Aorta (tissue), 5 donors: ENCODE measurements at places on chromosomes 4 and X. TPM values are rescaled to one million over a fixed set of nuclear protein-coding genes. Genes with fewer than 3 reads are reported as not detected.

DNA sequence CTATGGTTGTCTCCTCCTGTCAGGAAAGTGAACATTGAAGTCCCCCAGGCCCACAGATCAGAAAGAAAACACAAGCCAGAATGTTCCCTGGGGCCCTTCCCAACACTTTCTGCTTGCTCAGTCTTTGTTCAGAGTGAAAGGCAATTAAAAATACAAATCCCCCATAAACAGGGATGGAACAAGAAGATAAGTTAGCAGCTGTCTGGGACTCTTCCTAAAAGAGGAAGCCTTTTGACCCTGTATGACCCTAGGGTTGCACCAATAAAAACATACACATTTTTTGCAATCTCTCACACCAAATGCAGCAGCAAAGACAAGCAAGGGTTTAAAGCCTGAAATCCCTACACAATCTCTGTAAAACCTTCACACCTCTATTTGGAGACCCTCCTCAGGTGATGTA, 22.6 kb downstream of the IRF2 start:
- no peak overlapping the region for H3K4me3 ChIP-seq
- no peaks in the 10 kb centered on the region for H3K36me3 ChIP-seq
- H3K27me3 ChIP-seq: no peaks in the 10 kb centered on the region
- H3K4me1 ChIP-seq: no peaks in the 10 kb centered on the region
- no peak for DNase-seq

GRCh38 chrX:107226757-107227156, 20.3 kb downstream of the DNAAF6 start:
- H3K4me1 ChIP-seq: no peaks in the 10 kb centered on the region
- no peak overlapping the region for H3K4me3 ChIP-seq
- no peak overlapping the region for H3K27ac ChIP-seq
- no peaks in the 10 kb centered on the region for H3K27me3 ChIP-seq

GRCh38 chr4:142900622-142901021, 54.5 kb upstream of the INPP4B start:
- H3K27me3 ChIP-seq: no peaks in the 10 kb centered on the region
- H3K27ac ChIP-seq: no peak overlapping the region
- DNase-seq: no peak

DNA sequence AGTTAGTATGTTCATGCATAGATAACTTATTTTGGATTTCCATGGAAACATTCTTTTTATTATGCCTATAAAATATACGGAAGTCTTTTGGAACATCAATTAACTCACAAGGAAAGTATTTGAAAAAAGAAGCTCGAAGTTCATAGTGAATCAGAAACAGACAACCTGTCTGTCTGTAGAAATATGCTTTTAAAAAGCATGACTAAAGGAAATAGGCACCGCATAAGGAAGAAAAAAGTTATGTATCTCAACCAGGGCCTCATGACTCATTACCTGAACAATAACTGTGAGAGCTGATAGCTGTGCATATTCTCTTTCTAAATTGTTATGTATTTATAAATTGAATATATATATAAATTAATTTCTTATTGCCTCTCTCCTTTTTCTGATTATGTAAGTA, 324.1 kb downstream of the TLL1 start:
- H3K4me1 ChIP-seq: no peaks in the 10 kb centered on the region
- DNase-seq: no peak
- H3K27ac ChIP-seq: no peak overlapping the region
- H3K4me3 ChIP-seq: no peak overlapping the region
- no peaks in the 10 kb centered on the region for H3K36me3 ChIP-seq

- no peaks in the 10 kb centered on the region for H3K36me3 ChIP-seq
- no peaks in the 10 kb centered on the region for H3K27me3 ChIP-seq
- no peak overlapping the region for H3K27ac ChIP-seq
- H3K4me1 ChIP-seq: no peaks in the 10 kb centered on the region
- no peak overlapping the region for H3K4me3 ChIP-seq
- peak; percentile 73 for DNase-seq
These were observed 1.4 kb upstream of the FAM53A start for GRCh38 chr4:1685235-1686150.

DNA sequence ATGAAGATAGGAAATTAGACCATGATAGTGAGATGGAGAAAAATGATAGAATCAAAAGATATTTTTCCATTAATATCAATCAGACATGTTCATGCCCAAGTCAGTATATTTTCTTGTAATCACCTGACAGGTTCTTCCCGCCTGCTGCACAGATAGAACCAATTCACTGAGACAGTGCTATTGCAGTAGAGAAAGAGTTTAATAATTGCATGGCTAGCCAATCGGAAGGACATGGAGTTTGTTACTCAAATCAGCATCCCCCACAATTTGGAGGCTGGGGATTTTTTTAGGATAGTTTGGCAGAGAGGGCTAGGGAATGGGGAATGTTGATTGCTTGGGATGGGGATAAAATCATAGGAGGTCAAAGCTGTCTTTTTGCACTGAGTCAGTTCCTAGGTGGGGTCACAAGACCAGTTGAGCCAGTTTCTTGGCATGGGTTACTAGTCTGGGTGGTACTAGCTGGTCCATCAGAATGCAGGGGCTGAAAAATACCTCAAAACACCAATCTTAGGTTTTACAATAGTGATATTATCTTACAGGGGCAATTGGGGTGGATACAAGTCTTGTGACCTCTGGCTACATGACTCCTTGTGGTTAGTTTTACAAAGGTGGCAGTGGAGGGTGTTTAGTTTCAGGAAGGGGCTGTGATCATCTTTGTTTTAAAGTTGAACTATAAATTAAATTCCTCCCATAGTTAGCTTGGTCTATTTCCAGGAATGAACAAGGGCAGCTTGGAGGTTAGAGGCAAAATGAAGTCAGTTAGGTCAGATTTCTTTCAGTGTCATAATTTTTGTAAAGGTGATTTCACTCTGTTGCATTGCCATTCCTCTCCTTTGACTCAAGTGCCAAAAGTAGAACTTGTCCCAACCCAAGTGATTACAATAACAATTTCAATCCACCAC, 100.3 kb upstream of the PDE5A start:
- H3K4me1 ChIP-seq: peaks cover 7% of the 10 kb centered on the region
- no peaks in the 10 kb centered on the region for H3K27me3 ChIP-seq
- H3K4me3 ChIP-seq: no peak overlapping the region
- H3K36me3 ChIP-seq: no peaks in the 10 kb centered on the region
- H3K27ac ChIP-seq: peak overlapping the region; percentile 99

GRCh38 chr4:138943893-138944292, 71.7 kb upstream of the NOCT start:
- peaks cover 2% of the 10 kb centered on the region for H3K4me1 ChIP-seq
- H3K27me3 ChIP-seq: no peaks in the 10 kb centered on the region
- H3K27ac ChIP-seq: no peak overlapping the region
- no peak overlapping the region for H3K4me3 ChIP-seq

GRCh38 chr4:139300431-139301112, 733 bp upstream of the NAA15 start:
- no peaks in the 10 kb centered on the region for H3K36me3 ChIP-seq
- H3K27ac ChIP-seq: peak overlapping the region; percentile 77
- H3K4me1 ChIP-seq: no peaks in the 10 kb centered on the region
- no peak for DNase-seq
- H3K4me3 ChIP-seq: peak overlapping the region; percentile 87

- no peak for DNase-seq
- H3K27ac ChIP-seq: no peak overlapping the region
- no peaks in the 10 kb centered on the region for H3K27me3 ChIP-seq
- H3K36me3 ChIP-seq: no peaks in the 10 kb centered on the region
These were observed 398.1 kb upstream of the PITX2 start for GRCh38 chr4:111020961-111021360.

DNA sequence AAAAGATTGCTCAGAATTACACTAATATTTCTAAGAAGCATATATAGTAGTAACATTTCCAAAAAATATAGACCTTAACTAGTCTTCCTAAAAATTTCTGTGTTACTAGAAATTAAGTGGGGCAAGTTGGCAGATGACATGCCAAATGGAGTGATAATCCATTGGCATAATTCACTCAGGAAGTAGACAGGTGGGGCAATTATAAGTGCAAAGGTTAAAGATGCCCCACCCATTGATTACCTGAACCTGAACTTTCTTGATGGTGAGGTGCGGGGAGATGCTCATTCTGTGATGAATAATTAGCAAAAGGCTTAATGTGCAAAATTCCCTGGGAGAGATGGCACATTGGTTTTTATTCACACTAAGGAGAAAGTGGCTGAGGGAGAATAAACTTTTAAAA, 145.8 kb upstream of the RASGEF1B start:
- no peaks in the 10 kb centered on the region for H3K4me1 ChIP-seq
- no peaks in the 10 kb centered on the region for H3K36me3 ChIP-seq
- no peak for DNase-seq
- H3K27me3 ChIP-seq: no peaks in the 10 kb centered on the region
- H3K27ac ChIP-seq: no peak overlapping the region

- DNase-seq: no peak
- H3K4me1 ChIP-seq: no peaks in the 10 kb centered on the region
- H3K27me3 ChIP-seq: no peaks in the 10 kb centered on the region
- no peaks in the 10 kb centered on the region for H3K36me3 ChIP-seq
- no peak overlapping the region for H3K4me3 ChIP-seq
These were observed 90.4 kb downstream of the MOSPD2 start for GRCh38 chrX:14963447-14964236.

GRCh38 chr4:2324891-2325290, 63.0 kb upstream of the MXD4 start:
- DNase-seq: no peak
- no peaks in the 10 kb centered on the region for H3K4me1 ChIP-seq
- H3K27me3 ChIP-seq: no peaks in the 10 kb centered on the region
- H3K27ac ChIP-seq: no peak overlapping the region
- no peak overlapping the region for H3K4me3 ChIP-seq

- no peak for DNase-seq
- H3K36me3 ChIP-seq: no peaks in the 10 kb centered on the region
- H3K27me3 ChIP-seq: peaks cover 2% of the 10 kb centered on the region
- H3K4me1 ChIP-seq: no peaks in the 10 kb centered on the region
- no peak overlapping the region for H3K4me3 ChIP-seq
These were observed 50.1 kb upstream of the CRMP1 start for GRCh38 chr4:5942947-5943346.

- H3K4me3 ChIP-seq: no peak overlapping the region
- H3K36me3 ChIP-seq: no peaks in the 10 kb centered on the region
- H3K27me3 ChIP-seq: no peaks in the 10 kb centered on the region
- H3K4me1 ChIP-seq: no peaks in the 10 kb centered on the region
- no peak for DNase-seq
These were observed 11.4 kb downstream of the FTSJ1 start for GRCh38 chrX:48487362-48487798.

DNA sequence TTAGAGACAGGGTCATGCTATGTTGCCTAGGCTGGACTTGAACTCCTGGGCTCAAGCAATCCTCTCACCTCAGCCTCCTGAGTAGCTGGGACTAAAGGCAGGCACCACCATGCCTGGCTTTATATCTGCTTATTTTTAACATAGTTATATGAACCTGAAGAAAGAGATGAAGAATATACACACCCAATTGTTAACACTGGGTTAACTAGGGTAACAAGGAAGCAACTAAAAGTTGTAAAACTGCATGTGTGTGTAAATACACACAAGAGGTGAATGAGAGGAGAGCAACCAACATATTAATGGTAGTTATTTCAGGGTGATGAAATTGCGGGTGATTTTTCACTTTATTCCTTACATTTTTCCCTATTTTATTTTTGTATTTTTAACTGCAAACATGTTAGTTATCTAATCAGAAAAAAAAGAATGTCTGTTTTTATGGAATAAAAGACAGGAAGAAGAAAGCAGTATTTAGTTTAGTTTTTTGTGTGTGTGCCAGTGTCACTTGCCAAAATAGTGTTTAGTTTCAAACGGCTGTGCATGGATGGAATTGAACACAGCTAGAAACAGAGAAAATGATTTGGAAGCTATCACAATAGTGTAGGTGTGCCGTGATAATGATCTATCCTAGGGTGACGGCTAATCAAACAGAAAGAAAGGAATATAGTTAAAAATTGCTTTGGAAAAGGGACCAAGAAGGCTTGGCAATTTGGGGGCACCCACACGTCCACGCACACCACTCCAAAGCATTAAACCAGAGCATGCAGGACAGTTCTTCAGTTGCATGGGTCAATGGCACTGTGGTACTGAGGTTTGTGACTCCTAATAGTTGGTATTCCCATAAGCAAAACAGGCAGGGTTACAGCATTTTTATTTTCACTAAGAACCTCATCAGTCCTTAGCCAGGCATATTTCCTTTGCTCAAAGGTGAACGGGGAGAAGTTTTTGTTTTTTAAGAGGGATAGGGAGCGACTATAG, 89.1 kb upstream of the KLHL13 start:
- H3K4me1 ChIP-seq: no peaks in the 10 kb centered on the region
- H3K36me3 ChIP-seq: no peaks in the 10 kb centered on the region
- no peak overlapping the region for H3K27ac ChIP-seq
- H3K27me3 ChIP-seq: no peaks in the 10 kb centered on the region
- no peak for DNase-seq

DNA sequence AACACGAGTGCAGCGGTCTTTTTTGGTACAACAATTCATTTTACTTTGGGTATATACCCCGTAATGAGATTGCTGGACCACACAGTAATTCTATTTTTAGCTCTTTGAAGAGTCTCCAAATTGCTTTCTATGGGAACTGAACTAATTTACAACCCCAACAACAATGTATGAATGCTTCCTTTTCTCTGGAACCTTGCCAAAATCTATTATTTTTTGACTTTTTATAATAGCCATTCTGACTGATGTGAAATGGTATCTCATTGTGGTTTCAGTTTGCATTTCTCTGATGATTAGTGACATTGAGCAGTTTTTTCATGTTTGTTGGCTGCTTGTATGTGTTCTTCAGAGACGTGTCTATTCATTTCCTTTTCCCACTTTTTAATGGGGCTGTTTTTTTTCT, 240.8 kb downstream of the STK32B start:
- H3K4me3 ChIP-seq: no peak overlapping the region
- H3K27me3 ChIP-seq: no peaks in the 10 kb centered on the region
- H3K27ac ChIP-seq: no peak overlapping the region
- no peaks in the 10 kb centered on the region for H3K4me1 ChIP-seq
- H3K36me3 ChIP-seq: no peaks in the 10 kb centered on the region

- peaks cover 2% of the 10 kb centered on the region for H3K36me3 ChIP-seq
- no peak overlapping the region for H3K4me3 ChIP-seq
- H3K4me1 ChIP-seq: no peaks in the 10 kb centered on the region
- H3K27me3 ChIP-seq: no peaks in the 10 kb centered on the region
- H3K27ac ChIP-seq: no peak overlapping the region
These were observed 26.2 kb downstream of the CUL4B start for GRCh38 chrX:120534413-120535205.

Gene FRG1
- total RNA-seq: 45.9 TPM

Gene CDK16
- 52.5 TPM for total RNA-seq

Gene IL2
- not detected for total RNA-seq

Gene CT45A1
- not detected for total RNA-seq

Gene PPA2
- 62.5 TPM for total RNA-seq

Gene XPNPEP2
- total RNA-seq: 3.3 TPM
